ENCODE measurements at places on chromosomes 3 and 15. TPM values are rescaled to one million over a fixed set of nuclear protein-coding genes. Genes with fewer than 3 reads are reported as not detected.

The NSUN3 gene
- 18.1 TPM for total RNA-seq

- no peak overlapping the region for H3K27ac ChIP-seq
- H3K4me3 ChIP-seq, result no peak overlapping the region
Observed at GRCh38 chr3:58214484-58215316, 3.9 kb upstream of the DNASE1L3 start.

- no peak overlapping the region for H3K4me3 ChIP-seq
- no peak overlapping the region for H3K27ac ChIP-seq
- no peak for DNase-seq
- peaks cover 5% of the 10 kb centered on the region for H3K4me1 ChIP-seq
- no peaks in the 10 kb centered on the region for H3K36me3 ChIP-seq
Observed at GRCh38 chr15:20671675-20672074, 130.1 kb upstream of the GOLGA6L6 start.

DNA sequence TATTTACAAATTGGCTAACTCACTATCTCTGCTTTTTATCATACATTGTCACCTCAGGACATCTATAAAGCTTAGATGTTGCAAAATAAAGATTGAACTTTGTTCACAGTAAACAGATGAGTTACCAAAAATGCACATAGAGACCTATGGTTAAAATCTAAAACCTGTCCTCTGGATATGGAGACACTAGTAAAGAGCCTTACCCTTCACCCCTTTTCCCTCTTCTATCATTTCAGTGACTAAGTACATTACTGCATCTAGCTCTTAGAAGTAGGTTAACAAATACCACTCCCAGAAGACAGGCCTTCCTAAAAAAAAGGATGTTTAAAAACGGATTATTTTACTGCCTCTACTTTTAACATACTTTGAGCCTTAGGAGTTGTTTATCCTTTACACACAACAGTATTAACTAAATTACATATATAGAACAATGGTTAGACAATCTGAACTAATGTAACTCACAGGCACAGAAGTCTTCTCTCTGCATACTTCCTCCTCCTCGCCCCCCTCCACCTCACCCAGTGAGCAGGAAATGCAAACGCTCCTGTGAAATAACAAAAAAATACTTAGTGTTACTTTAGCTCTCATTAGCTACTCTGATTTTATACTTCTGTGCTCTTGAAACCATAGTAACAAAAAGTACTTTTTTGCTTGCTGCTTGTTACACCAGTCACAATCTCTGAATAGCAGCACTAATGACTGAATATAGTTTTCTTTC is 23.3 kb downstream of the IREB2 start:
- peaks cover 6% of the 10 kb centered on the region for H3K36me3 ChIP-seq
- peak overlapping the region; percentile 36 for H3K4me3 ChIP-seq
- peaks cover 37% of the 10 kb centered on the region for H3K4me1 ChIP-seq
- no peak for DNase-seq

DNA sequence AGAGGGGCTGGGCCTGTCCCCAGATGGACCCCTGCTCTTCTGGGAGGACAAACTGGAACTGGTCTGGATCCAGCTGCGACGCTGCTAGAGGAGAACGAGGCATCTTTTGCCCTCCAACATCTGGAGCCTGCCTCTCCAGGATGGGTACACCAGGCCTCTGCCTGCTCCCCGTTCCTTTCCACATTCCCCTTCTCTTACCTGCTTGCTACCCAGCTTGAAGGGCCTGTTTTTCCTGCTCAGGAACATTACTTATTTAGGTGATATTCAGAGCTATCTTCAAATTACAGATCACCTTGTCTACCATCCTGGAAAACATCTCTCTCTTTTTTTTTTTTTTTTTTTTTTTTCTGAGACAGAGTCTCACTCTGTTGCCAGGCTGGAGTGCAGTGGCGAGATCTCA is 64.0 kb downstream of the CHRD start:
- DNase-seq, result no peak
- no peak overlapping the region for H3K4me3 ChIP-seq
- peaks cover 31% of the 10 kb centered on the region for H3K27me3 ChIP-seq
- no peaks in the 10 kb centered on the region for H3K4me1 ChIP-seq

DNA sequence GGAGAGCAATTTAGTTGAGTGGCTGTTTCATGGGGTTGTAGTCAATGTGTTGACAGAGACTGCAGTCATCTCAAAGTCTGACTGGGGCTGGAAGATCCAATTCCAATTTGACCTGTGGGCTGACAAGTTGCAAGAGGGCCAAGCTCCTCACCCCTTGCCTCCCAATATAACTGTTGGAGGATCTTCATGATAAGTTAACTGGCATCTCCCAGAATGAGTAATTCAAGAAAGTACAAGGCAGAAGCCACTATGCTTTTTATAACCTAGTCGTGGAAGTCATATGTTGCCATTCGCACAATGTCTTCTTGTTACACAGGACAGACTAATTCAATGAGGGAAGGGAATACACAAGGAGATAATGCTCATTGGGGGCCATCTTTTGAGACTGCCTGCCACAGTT is 29.1 kb downstream of the GPR15 start:
- H3K27me3 ChIP-seq, result no peaks in the 10 kb centered on the region
- DNase-seq, result no peak
- no peak overlapping the region for H3K4me3 ChIP-seq
- H3K27ac ChIP-seq, result peak overlapping the region; percentile 97

The GOLGA6B gene
- total RNA-seq, result 0.18 TPM

GRCh38 chr3:82281205-82281604 is 519.8 kb upstream of the GBE1 start:
- H3K27ac ChIP-seq, result no peak overlapping the region
- no peaks in the 10 kb centered on the region for H3K27me3 ChIP-seq
- H3K4me3 ChIP-seq, result no peak overlapping the region

DNA sequence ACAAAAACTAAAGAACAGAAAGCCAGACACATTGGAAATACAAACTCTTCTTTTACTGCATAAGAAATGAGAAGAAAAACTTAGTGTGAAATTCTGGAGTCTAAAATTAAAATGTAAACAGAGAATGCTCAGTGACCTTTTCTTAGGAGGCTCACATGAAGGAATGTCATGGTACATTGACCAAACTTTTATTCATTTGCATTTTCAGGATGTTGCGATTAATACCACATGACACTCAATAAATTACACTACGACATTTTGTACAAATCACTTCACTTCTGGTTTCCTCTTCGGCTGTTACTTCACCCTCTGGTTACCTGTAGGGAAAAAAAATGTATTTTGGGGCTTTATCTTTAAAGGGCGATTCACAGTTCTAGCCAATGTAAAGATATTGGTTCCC is 56.4 kb upstream of the ACTC1 start:
- no peak overlapping the region for H3K4me3 ChIP-seq
- peaks cover 2% of the 10 kb centered on the region for H3K4me1 ChIP-seq
- no peaks in the 10 kb centered on the region for H3K36me3 ChIP-seq
- no peaks in the 10 kb centered on the region for H3K27me3 ChIP-seq

The C3orf38 gene
- 44.2 TPM for total RNA-seq

- peak overlapping the region; percentile 89 for H3K27ac ChIP-seq
- DNase-seq, result no peak
Observed at GRCh38 chr15:88655103-88655553, 16.3 kb downstream of the ISG20 start.

GRCh38 chr3:192259661-192260060 is 467.7 kb downstream of the FGF12 start:
- no peaks in the 10 kb centered on the region for H3K27me3 ChIP-seq
- no peaks in the 10 kb centered on the region for H3K4me1 ChIP-seq
- H3K36me3 ChIP-seq, result no peaks in the 10 kb centered on the region
- DNase-seq, result no peak
- no peak overlapping the region for H3K4me3 ChIP-seq

DNA sequence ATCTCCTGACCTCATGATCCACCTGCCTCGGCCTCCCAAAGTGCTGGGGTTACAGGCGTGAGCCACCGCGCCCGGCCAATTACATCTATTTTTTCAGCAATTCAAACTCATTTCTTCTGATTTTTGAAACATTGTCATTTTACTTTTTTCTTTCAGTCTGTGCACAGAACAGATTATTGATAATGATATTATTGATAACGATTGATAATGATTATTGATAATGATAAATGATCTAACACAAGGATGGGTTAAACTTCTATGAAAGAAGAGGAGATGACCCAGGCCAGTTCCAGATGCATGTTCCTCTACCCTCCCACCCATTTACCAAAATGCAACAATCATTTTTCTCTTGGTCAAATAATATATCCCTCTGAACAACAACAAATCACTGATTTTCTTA is 118.0 kb downstream of the CTNNB1 start:
- no peaks in the 10 kb centered on the region for H3K4me1 ChIP-seq
- peaks cover 2% of the 10 kb centered on the region for H3K36me3 ChIP-seq
- no peak for DNase-seq
- H3K4me3 ChIP-seq, result no peak overlapping the region
- H3K27ac ChIP-seq, result no peak overlapping the region
- no peaks in the 10 kb centered on the region for H3K27me3 ChIP-seq

DNA sequence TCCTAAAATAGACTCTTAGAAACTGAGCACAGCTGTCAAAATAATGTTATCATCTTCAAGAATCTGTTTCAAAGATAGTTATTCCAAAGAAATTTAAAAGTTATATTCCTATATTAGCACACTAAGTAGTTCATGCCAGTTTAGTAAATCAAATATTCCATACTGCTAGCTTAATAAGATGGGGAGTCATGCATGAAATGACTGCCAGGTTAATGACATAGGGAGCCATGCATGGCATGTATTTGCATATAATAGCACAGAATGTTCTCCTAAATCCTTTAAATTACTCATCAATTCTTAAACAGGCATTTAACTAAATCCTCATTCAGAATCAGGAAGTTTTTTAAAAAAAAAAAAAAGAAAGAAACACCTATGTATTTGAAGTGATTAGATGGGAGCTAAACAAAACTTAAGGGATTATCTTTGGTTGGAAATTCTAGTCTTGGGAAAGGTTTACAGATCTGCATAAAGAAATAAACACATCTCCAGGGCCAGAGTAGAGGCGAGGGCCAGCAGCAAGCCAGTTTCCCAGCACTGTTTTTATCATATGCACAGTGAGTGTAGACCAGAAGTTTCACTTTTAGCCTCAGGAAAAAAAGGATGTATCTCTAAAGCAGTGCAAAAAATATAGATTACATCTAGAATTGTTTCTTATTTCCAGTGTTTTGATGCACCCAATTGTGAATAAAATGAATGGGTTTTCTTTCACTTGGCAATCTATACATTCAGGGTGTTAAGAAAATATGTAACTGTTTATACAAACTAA is 366.4 kb upstream of the AGTR1 start:
- no peaks in the 10 kb centered on the region for H3K4me1 ChIP-seq
- no peak for DNase-seq
- no peaks in the 10 kb centered on the region for H3K27me3 ChIP-seq
- H3K4me3 ChIP-seq, result no peak overlapping the region

The GOLGA8T gene
- 0.17 TPM for total RNA-seq

DNA sequence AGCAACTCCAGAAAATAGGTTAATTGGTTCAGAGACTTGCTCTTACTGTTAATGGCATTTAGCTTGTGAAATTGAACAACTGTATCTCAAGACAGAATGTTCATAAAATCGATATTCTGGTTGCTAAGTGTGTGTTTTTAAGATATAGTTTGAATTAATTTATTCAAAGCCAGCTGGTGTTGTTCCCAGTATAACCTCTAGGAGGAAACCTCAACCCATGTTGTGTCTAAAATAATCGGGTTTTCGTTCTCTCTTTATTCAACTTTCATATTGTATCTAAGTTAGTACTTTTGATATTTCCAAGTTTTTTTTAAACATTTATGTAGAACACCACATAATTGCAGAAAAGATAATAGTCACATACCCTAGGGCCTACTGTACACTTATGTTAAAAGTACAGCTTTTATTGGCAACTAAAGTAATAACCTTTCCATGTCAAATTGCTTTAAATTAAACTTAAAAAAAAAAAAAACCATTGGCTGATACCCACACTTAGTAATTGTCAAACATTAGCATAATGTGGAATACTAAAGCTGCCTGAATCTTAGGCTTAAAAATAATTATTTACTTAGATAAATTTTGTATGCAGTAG is 90.9 kb downstream of the SAMMSON start:
- no peaks in the 10 kb centered on the region for H3K36me3 ChIP-seq
- no peak overlapping the region for H3K27ac ChIP-seq
- peaks cover 19% of the 10 kb centered on the region for H3K27me3 ChIP-seq
- DNase-seq, result no peak

GRCh38 chr3:150215616-150216015 is 192.5 kb upstream of the TSC22D2 start:
- no peaks in the 10 kb centered on the region for H3K4me1 ChIP-seq
- no peak for DNase-seq
- no peak overlapping the region for H3K4me3 ChIP-seq
- no peak overlapping the region for H3K27ac ChIP-seq

DNA sequence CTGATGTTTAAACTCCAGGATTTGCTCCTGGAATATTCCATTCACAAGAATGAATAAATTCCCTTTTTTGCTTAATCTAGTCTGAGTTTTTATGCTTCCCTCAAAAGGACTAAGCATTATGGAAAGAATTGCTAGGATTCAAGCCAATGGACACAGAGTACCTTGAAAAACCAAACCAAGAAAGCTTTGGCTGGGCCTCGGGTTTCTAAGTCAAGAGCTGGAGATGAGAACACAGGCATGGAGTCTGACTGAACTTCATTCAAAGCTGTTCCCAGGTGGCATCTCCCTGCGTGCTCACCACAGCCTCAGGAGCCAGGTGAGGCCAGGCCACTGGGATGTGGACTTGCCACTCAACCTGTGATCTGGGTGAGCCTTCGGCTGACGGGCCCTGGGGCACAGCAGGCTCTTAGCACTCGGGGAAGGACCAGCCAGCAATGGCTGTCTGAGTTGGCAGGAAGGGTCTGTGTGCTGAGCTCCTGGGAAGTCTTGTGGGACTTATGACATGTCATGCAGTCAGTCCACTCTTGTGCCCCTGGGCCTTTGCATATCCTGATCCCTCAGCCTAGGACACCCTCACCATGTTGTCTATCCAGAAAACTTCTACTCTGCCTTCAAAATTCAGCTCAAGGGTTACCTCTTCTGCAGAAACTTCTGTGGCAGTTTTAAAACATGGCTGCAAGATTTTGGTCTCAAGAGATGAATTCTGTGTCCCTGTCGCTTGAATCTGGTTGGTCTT is 21.8 kb downstream of the CRABP1 start:
- peaks cover 50% of the 10 kb centered on the region for H3K27me3 ChIP-seq
- H3K4me3 ChIP-seq, result no peak overlapping the region
- H3K4me1 ChIP-seq, result no peaks in the 10 kb centered on the region

- no peak overlapping the region for H3K4me3 ChIP-seq
- peaks cover 3% of the 10 kb centered on the region for H3K36me3 ChIP-seq
- H3K27me3 ChIP-seq, result no peaks in the 10 kb centered on the region
- no peak overlapping the region for H3K27ac ChIP-seq
- H3K4me1 ChIP-seq, result peaks cover 7% of the 10 kb centered on the region
- no peak for DNase-seq
Observed at GRCh38 chr3:17166369-17166768, 281.6 kb downstream of the PLCL2 start.

GRCh38 chr3:26058901-26059321 is 269.0 kb downstream of the OXSM start:
- H3K4me1 ChIP-seq, result no peaks in the 10 kb centered on the region
- no peak overlapping the region for H3K4me3 ChIP-seq
- no peaks in the 10 kb centered on the region for H3K27me3 ChIP-seq
- H3K36me3 ChIP-seq, result no peaks in the 10 kb centered on the region
- no peak for DNase-seq

GRCh38 chr15:81859737-81860516 is 185.9 kb downstream of the MEX3B start:
- no peaks in the 10 kb centered on the region for H3K4me1 ChIP-seq
- DNase-seq, result no peak
- no peak overlapping the region for H3K27ac ChIP-seq
- H3K4me3 ChIP-seq, result no peak overlapping the region
- H3K36me3 ChIP-seq, result no peaks in the 10 kb centered on the region

Measured in T-helper 17 cell (primary cell).